ENCODE measurements at places on chromosomes 7 and 10.

- no peak for DNase-seq
Measured at GRCh38 chr10:32501906-32502305, 56.0 kb downstream of the CCDC7 start.

GRCh38 chr10:16182144-16182543 lies 254.7 kb upstream of the PTER start:
- DNase-seq = no peak

- no peak for DNase-seq
Measured at GRCh38 chr10:19745672-19746071, 70.6 kb upstream of the PLXDC2 start.

DNA sequence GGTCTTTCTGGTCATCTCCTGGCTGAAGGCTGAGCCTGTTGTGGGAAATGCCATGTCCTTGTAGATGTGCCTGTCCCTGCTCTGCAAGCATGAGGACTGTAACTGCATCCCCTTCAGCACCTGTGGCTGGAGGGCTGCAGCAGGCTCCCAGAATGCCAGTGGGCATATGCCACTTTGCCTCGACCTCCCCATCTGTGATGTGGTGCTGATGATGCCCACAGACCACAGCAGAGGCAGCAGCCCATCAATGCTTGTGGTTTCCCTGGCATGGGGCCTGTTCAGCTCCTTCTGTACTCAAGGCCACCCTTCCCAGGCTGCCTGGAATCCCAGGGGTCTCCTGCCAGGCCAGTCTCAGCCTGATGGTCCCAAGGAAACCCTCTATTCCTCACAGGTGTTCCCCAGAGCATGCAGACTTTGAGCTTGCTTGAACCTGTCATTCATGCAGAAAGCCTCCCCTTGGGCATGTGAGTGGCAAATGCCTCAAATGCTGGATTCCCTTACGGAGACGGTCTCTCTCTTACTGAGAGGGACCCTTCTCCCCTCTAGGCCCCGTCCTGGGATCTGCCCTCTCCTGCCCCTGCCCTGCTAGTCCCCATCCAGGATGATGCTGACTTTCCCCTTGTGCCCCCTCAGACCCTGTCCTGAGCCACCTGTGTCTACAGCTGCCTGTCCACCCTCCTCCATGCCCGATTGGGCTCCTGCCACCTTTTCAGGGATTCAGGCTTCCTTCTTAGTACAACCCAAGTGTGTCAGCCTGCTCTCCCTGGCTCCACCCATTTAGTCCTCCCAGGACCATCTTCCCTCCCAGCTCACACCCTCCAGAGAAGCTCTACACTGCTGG lies 50.9 kb upstream of the ANTXRL start:
- DNase-seq = no peak

- DNase-seq = no peak
Measured at GRCh38 chr10:71241830-71242621, 29.7 kb downstream of the UNC5B start.

GRCh38 chr7:102125127-102125596 lies 161.5 kb upstream of the SH2B2 start:
- no peak for DNase-seq

GRCh38 chr10:126536656-126537055 lies 133.8 kb downstream of the C10orf90 start:
- no peak for DNase-seq

GRCh38 chr7:127245607-127246006 lies 7.1 kb downstream of the GRM8 start:
- DNase-seq = no peak

DNA sequence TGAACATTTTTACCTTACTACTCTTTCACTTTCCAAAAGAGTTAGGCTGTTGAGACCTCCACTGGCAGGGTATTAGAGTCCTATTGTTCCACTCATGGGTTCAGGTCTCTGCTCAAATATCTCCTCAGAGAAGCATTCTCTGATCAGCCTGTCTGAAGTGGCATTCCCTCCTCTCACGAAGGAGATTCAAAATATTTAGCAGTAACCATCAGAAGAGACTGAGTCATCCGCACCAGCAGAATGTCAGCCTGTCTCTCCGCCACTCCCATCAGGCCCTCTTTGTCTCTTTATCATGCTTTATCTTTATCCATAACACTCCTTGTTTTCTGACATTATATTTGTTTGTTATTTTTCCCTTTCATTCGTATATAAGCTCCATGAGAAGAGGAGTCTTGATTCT lies 79.1 kb downstream of the AASS start:
- no peak for DNase-seq

DNA sequence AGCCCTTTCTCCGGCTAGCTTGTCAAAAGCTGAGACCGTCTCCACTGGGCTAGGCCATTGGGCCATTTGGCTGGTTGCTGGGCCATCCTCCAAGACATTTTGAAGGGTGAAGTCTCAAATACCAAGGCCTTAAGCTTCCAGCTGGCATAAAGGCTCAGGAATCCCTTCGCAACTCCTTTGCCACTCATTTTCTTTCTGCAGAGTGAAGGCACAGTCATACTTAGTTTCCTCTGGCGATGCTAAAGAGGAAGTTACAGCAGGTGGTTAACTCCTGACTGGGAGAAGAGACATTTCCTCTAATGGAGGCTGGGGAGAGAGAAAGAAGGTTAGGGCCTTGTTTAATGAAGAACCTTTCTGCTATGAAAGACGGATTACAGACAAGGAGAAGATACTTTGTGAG lies 4.8 kb upstream of the REPIN1 start:
- DNase-seq = no peak

GRCh38 chr10:95745501-95745900 lies 10.5 kb upstream of the ENTPD1 start:
- no peak for DNase-seq

DNA sequence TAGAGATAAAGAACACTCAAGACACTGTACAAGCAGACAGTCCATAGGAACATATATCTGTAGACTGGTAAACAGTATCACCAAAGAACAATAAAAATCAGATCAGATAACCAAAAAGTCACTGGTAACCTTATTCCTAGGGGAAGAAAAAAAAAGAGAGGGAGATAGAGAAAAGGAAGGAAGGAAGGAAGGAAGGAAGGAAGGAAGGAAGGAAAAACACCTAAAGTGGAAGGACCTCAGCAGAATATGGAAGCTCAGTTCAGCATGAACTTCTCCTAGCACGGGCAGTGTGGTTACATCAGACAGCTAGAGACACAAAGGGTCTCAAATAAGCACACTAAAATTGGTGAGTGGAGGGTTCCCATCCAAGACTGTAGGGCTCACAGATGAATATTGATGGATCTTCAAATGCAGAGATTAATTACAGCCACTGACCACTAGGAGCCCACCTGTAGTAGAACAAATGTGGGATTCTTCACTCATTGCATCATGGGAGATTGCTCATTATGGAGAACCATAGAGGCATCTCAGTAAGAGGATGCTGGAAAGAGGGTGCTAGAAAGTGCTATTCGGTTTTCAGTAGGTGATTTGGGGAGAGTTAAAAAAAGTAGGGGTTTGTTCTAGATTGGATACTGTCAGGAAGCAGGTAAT lies 293.4 kb upstream of the C7orf33 start:
- no peak for DNase-seq

DNA sequence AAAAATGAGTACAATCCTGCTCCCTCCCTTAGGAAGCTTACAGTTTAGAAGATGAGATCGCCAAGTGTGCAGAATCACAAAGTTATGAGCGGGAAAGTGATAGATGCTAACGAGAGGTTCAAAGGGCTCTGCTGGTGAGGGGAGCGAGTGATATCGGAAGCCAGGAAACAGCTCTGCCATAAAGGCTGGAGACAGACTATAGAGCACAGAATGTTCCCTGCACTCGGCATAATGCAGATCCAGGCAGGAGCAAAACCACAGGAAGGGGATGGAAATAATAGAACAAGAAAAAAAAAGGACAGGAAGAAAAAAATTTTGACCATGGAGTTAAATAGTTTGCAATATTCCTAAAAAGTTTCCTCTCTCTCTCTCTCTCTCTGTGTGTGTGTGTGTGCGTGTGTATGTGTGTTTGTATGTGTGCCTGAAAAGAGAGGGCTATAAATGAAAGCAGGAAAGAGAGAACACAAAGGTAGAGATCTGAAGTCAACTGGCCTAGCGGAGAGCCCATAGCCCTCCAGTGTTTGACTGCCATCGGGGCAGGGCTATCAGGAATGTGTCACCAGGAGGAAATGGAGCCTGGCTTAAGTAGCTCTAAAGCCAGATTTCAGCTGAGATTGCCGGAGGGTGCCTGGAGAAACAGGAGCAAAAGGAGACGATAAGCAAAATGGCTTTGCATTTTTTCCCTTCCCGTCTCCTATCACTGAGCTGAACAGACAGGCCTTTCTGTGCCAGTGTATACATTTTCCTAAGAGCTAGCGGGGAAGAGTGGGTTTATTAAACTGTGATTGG lies 175.8 kb upstream of the LYZL1 start:
- DNase-seq = no peak

Data from NCI-H1048 (cell line).